ENCODE measurements at places on chromosomes 6 and 20.

- DNase-seq: no peak
Observed at GRCh38 chr6:11963756-11964500, 48.2 kb upstream of the HIVEP1 start.

GRCh38 chr6:41672816-41673703 lies 34.8 kb downstream of the MDFI start:
- no peak for DNase-seq

DNA sequence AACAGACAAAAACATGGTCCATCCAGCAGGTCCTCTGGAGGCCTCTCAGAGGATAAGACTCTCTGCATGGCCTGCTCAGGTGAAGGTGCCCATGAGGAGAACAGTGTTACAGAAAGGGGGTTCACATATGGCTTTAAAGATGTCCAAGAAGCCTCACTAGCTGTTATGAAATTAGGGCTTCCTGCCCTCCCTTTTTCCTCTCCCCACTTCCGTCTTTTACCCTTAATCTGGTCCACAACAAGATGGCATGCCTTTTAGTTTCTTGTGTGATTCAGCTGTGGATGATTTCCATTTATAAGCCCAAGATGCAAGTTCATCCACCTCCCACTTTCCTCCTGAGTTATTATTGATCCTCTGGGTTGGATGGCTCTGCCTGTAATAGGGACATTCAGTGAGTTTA lies 14.0 kb downstream of the GCNT2 start:
- no peak for DNase-seq

- DNase-seq: no peak
Observed at GRCh38 chr6:39178804-39179203, 50.5 kb downstream of the KCNK5 start.

- no peak for DNase-seq
Observed at GRCh38 chr20:25487306-25487705, 79.8 kb downstream of the GINS1 start.
